GM03348 (cell line): ENCODE measurements at places on chromosomes 7 and 10.

DNA sequence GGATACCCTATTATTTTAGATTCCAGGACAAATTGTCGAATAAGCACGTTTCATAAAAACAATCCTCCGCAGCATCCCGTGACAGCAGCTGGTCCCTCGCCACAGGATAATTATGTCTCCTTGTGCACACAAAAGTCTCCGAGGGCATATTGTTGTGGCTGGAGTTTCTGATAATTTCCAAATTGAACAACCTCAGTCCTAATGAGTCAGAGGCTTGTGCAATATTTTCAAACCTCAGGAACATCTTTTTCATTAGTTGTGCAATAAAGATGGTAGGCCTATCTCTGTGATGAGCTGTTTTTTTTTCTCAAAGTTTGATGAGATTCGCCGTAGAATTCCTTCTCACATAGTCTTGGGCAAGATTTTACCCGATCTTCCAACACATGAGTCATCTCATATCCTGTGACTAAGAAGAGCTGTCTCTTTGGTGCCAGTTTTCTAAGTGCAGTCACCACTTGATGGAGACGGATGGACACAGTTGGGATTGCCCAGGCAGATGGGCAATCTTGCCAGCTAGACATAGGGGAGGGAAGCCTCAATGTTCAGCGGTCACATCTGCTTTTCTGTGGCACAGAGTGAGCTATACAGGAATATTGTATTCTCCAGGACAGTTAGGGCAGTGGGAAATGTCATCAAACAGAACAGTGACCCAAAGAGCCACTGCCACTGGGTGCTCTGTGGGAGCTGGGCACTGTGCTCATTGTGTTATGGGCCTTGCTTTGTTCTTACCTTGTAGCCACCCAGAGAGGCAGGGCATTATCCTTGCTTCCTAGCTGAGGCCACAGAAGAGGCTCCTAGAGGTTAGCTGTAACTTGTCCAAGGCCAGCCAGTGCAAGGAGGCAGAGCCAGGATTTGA, 7.8 kb downstream of the HTRA1 start:
- DNase-seq, result peak; percentile 88

DNA sequence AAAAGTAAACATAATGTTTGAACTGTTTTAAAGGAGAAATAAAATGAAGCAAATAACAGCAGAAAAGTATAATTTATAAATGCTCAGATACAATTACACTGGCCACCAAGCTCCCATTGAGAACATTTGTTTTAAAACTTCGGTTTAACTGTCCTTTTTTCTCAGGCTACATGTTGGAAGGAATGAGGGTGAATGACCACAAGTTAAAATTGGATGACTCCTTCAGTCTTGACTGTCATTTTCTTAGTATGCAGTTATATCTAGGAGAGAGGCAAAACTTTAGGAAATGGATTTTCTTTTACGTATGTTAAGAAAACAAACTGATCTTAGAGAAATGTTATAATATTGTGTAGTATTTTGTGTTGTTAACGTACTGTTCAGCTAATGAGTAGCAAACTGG, 5.0 kb downstream of the TRIM24 start:
- no peak for DNase-seq

DNA sequence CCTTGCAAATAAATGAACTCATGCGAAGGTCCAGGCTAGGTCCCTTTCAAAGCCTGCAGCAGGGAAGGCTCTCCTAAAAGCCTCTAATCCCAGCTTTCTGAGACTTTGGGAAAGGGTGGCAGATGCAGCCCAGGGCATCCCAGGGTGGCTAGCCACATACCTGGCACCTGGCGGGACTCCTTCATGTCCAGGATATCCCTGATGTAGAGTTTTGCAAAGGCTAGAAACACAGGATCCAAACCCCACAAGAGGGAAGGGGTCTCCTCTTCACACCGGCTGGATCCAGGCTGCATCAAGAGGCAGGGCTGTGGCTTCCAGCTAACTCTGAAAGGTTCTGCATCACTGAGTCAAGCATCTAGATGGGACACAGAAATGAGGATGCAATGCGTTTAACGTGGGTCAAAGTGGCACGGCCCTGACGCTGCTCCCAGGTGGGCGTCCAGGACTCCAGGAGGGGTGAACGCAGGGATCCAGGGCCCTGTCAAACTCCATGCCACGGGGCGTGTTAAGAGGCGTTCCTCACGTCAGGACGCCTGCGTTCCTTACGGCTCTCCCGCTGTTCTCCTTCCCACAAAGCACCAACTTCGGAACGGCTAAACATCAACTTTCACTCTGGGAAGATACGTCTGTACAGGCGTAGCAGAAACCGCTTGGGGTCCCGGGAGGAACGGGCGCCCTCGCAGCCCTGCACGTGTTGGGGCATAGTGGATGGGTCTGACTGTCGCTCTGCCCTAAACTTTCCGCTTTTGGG, 507 bp downstream of the STN1 start:
- peak; percentile 49 for DNase-seq

GRCh38 chr10:107647462-107647861, 483.0 kb upstream of the SORCS1 start:
- DNase-seq, result no peak

DNA sequence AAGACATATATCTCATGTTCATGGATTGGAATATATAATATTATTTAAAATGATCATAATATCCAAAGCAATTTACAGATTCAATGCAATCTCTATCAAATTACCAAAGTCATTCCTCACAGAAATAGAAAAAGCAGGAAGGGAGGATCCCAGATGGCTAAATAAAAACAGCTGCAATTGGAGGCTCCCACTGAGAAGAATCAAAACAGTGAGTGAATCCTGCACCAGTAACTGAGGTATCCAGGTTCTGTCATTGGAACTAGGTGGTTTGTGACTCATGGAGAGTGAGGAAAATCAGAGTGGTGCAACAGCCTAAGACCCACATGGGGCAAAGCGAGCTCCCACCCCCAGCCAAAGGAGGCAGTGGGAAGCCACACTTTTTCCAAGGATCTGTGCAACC, 128.4 kb downstream of the MTERF1 start:
- DNase-seq, result no peak

DNA sequence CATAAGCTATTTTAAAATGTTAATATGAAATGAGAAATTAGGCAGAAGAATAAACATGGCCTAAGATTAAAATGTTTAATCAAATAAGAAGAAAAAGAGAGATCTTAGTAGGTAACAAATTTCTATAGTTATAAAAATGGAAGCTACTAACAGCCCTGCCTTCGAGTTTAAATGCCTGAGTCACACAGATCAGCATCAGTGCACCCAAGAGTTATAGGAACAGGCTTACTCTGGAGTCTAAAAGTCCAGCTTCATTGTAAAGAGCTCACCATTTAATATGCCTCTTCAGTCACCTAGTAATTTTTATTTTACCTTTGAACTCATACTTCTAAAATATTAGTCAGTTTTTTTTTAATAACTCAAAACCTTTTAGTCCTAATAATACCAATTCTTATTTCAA, 52.6 kb downstream of the BRI3 start:
- no peak for DNase-seq

DNA sequence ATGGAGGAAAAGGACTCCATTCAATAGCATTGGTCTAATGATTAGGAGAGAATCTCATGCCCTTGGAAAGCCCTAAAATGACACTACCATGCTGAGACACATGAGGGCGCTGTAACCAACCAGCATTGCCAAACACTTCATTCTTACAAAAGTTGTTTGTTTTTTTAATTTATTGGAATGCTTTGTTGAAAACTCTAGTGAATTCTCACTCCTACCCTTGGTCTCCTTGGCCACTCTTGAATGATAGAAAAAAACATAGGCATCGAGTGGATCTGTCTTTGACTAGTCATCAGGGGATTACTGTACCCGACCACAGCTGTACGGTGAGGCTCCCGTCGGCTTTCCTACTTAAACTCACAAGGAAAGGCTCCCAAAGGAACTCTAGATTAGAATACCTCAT, 29.3 kb upstream of the ADD3 start:
- DNase-seq, result peak; percentile 36

- peak; percentile 16 for DNase-seq
These were observed 99.7 kb upstream of the FZD1 start for GRCh38 chr7:91164506-91164905.

DNA sequence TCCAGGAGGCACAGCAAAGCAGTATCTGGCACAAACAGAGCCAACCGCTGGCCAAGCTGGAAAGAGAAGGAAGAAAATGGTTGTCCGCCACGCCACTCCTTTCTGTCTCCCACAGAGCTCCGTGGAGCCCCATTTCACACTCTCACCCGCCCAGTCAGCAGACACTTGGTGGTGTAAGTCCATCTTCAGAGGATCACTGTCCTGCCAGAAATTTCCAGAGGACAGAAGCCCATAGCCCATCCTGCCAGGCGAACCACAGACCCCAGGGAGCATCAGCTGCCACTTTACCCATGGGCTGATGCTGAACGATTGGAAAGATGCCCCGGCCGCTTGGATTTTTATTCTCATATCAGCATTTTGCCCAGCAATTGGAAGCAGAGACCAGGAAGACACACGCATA, 144.7 kb upstream of the LYZL2 start:
- no peak for DNase-seq

DNA sequence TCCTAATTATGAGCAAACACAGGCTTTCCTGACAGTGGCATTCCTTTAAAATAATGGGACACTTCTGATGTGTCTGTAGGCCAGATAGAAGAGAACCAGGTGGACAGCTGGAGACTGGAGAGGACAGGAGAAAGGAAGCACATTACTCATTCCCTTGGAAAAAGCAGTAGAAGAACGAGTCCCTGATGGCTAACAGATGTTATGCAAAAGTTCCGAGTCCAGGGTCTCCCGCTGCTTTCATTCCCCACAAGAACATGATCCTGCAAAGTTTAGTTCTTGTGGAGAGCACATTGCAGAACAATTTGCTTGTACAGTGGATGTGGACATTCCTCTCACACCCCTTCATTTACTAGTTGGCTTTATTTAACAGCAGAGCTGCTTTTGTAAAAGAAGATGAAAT, 137.6 kb downstream of the GPAM start:
- DNase-seq, result no peak

GRCh38 chr7:24971333-24972165, 8.4 kb downstream of the OSBPL3 start:
- peak; percentile 84 for DNase-seq

- DNase-seq, result no peak
These were observed 12.2 kb downstream of the ZNF488 start for GRCh38 chr10:47371629-47372485.

DNA sequence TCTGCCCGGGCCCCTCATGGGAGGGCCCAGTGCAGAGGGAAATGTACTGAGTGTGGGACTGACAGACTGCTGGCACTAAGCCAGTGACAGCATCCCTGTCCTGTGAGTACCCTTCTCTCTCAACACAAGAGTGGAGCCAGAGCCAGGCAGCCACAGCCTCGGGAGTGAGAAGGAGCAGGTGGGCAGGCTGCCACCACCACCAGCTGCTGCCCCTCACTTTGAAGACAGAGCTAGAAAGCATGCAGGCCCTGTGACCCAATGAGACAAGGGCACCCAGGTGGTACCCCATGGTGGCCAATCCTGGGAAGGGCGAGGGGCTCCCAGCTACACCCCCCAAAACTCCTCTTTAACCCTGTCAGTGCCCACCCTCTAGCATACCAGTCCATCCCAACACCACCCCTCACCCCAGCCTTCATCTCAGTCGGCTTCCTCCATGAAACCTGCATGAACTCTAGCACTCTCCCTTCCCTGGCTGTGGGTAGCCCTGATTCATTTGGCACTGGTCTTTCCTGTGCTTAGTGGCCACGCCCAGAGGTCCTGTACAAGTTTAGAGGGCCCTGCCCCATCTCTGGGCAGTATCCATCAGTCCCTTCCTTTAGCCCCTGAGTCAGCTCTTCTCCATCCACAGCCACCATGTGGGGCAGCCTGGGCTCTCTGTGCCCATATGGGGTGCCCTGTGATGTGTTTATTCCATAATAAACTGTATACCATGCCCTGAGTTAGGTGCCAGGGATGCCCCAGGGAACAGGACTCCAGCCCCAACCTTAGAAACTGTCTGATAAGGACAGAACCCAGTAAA, 207.0 kb upstream of the ZMIZ1 start:
- no peak for DNase-seq

GRCh38 chr10:42802876-42803275, 20.3 kb downstream of the BMS1 start:
- no peak for DNase-seq

DNA sequence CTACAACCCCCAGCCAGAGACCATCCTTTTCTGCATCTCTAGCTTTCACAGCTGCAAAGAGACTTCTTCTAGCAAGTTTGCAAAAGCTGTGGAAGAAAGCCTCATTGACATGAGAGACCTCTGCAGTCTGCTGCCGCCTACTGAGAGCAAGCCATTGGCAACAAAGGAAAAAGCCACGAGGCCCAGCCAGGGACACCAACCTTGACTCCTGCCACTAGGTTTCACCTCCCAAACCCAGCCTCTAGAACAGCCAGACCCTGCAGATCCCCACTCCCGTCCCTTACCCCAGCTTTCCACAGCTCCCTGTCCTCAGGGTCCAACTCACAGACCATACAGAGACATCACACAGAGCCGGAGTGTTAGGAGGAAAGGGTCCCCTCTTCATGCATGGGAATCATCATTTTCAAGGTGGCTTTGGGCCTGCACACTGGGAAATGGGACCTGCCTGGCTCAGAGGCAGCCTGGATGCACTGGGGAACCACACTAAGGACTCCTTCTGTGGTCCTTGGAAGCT, 14.6 kb upstream of the C10orf53 start:
- DNase-seq, result no peak

DNA sequence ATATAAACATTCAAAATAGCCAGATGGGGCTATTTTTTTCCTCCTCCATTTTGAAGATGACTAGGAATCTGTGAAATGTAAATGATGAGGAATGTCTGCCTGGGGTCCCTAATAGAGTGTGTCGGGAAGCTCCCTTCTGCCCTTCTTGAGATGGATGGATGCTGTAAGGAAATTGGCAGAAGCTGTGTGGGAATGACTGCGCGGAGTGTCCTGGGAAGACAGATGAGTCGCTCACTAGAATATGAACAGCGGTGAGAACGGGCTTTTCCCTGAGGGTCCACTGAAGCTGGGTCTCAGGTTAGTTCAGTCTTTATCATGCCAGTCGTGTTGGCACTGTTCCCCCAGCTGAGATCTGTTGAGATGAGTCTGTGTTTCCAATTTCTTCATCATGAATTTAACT, 75.1 kb upstream of the PLPP4 start:
- no peak for DNase-seq

- peak; percentile 76 for DNase-seq
These were observed 878 bp downstream of the SEC61A2 start for GRCh38 chr10:12130237-12130872.

GRCh38 chr10:95880704-95881103, 27.1 kb upstream of the CC2D2B start:
- no peak for DNase-seq

GRCh38 chr10:117569610-117570390, 27.3 kb downstream of the EMX2 start:
- DNase-seq, result no peak

- DNase-seq, result no peak
These were observed 51.9 kb downstream of the MTPN start for GRCh38 chr7:135925210-135925609.

- no peak for DNase-seq
These were observed 1.2 kb upstream of the OR6V1 start for GRCh38 chr7:143050931-143051330.

- DNase-seq, result peak; percentile 65
These were observed 66.1 kb downstream of the GNA12 start for GRCh38 chr7:2777898-2778535.

DNA sequence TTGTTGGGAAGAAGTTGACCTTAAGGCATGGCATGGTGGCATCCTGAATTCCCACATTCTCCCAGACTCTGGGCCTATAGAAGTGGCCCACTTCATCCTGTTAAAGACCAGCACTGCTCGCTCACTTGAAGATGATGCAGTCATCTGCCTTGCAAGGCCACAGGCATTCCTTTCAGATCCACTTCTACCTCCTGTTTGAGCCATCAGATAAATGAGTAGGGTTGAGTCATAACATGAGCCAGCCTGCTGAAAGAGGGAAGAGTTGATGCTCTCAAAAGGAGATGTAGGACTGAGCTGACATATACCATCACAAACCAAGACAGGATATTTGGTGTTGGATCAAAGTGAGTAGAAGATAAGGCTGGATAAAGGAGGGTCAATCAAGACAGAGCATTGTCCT, 1.5 kb upstream of the EBLN1 start:
- no peak for DNase-seq
